ENCODE measurements at places on chromosomes 1 and 21.

DNA sequence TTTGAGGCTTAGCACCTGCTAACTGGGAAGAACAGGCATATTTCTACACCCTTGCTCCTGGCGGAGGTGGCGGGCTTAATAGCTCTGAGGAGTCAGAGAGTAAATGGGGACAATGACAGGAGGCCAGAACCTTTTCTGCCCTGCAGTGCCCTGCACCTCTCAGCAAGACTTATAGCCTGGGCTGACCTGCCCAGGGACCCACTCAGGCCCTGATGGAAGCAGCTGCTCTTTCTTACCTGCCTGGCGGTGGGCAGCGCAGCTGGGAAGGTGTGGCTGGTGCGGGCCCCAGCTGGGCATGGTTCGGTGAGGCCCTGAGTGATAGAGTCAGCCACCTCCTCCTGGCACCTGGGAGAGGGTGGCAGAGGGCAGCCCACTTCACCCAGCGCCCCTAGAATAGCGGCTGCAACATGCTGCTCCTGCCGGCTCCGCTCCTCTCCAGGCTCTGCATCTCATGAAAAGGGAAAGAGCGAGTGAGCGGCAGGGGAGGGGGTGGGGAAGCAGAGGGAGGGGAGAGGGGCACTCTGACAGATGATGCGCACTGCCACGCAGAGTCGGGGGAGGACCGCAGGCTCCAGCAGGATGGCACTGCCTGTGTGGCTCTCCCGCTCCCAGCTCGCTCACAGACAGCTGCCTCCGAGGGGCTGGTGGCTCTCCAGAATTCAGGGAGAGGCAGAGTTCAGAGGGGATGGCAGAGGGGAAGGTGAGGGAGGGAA lies at the start of gene RGS8:
Gene RGS8, minus strand, starts transcription at position 472 of the 713 bp plus-strand sequence. CDS start 14,938 bp downstream, outside the sequence.
- no peak for DNase-seq

- DNase-seq: peak; percentile 82
These were observed 49.8 kb upstream of the GNG12 start for GRCh38 chr1:67883069-67883468.

GRCh38 chr1:92310185-92310597 lies 11.3 kb downstream of the RPAP2 start:
- DNase-seq: peak; percentile 39

DNA sequence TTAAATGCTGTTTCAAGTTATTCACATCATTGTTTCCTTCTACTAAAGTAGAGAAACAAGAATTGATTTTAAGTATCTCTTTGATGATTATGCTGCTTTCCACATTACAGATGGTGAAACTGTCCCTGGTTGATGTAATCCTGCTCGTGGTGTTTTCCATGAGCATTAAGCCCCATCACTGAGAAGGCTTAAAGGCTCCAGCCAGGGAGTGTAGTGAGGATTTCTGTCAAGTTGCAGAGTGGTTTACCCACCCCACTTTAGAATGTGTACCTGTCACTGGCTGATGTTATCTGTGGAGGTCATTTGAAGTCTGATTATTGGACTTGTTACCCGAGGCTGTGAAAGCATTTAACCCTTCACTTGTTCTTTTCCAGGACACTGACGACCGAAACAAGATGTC lies 12.9 kb downstream of the CERS2 start:
- peak; percentile 40 for DNase-seq

Data from iris pigment epithelial cell (primary cell).